ENCODE measurements at places on chromosomes 13 and 19.
A peak's percentile ranks its signal among the peaks of the same experiment; 100 is the strongest.

DNA sequence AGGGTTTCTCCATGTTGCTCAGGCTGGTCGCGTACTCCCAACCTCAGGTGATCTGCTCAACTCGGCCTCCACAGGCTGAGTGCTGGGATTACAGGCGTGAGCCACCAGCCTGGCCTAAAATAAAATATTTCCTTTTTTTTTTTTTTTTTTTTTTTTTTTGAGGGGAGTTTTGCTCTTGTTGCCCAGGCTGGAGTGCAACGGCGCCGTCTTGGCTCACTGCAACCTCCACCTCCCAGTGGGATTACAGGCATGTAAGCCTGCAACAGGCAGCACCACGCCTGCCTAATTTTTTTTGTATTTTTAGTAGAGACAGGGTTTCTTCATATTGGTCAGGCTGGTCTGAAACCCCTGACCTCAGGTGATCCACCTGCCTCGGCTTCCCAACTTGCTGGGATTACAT lies 4.9 kb downstream of the ZNF506 start:
- no peak for DNase-seq

- peak; percentile 40 for DNase-seq
Observed at GRCh38 chr19:4831304-4831978, at the start of gene TICAM1. TICAM1 (minus strand) TSS chr19:4831712; CDS start chr19:4818377, 13,335 bp downstream.

DNA sequence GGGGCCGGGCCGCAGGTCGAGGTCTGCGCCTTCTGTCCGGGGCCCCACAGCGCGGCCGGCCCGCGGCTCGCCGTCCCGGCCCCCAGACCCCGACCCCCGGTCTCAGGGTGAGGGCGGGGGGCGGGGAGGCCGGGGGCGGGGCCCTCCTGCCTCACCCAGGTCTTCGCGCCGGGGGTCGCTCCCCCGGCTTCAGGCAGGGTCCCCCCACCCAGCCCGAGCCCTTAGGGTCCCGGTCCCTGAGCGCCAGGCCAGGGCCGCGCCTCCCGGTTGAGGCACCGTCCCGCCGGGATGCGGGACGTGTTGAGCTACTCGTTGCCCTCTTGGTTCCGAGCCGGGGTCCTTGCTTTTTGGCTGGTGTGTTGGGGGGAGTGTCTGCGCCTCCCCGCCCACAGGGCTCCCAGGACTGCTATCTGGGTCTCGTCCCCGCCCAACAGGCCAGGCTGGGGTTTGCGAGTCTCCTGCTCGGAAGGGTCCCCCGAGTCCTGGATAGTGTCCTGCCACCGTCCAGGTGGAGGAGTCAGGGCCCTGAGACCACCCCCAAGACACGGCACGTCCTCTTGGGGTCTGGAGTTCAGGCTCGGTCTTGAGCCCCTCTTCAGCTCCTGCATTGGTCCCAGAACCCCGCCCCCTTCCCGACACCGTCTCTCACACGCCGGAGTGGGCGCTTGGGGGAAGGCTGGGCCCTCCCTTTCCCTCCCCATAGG lies 452 bp downstream of the PIAS4 start:
- no peak for DNase-seq

DNA sequence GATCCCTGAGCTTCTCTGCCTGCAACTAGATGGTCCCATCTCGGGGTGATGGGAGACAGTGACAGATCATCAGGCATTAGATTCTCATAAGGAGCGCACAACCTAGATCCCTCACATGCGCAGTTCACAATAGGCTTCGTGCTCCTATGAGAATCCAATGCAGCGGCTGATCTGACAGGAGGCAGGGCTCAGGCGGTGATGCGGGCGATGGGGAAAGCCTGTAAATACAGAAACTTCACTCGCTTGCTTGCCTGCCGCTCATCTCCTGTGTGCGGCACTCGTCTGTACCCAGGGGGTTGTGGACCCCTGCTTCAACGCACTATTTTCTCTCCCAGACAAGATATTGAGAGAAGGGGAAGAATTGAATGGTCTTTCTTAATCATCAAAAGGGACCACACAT lies 473.9 kb downstream of the ZNF536 start:
- no peak for DNase-seq

DNA sequence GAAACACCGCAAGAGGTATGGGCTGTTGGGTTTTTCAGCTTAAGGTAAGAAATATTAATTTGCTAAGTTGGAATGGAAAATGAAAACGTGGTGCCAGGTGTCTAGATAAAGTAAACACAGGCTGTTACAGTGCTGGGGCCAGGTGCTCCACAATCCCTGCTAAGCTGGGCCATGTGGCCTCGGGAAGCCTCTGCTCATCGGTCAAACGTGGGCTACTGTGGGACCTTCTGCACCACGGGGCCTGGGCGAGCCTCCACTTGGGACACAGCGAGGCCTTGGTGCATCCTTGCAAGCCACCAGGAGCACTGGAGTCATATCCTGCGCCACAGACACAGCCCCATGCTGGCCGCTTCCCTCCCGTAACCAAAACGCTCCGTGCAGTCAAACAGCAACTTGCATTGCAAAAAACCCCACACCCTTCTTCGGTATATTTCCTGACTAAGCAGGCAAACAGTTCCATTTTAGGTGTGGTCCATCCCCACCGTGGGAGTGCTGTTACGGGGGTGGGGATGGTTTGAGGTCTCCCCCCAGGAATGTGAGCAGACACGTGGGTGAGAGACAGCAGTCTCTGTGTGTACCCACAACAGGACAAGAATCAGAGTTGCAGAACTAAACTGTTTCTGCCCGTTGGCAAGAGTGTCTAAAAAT lies 96.3 kb upstream of the SOX1 start:
- no peak for DNase-seq

DNA sequence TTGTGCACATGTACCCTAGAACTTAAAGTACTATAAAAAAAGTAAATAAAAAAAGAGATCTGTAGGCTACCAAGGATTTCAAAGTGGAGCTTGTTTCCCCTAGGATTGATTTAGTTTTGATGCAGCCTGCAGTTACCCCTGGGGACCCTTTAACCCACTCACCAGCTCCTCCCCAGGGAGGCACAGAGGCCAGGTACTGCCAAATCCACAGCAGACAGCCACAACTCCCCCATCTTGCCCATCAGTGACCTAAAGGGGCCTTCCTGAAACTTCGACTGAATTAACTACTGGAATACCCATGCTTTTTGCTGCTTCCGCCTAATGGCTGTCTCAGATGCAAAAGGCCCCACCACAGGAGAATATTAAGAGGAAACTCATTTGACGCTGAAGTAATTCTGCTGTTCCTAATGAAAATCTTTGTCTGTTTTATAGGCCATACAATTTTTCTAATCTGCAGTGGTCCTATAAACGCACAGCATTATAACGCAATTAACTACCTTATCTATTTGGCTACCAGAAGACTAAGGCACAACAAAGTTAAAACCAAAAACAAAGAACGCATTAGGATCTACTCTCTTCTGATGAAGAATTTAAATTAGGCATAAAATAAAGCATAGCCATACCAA lies 95.0 kb downstream of the FOXO1 start:
- no peak for DNase-seq

- no peak for DNase-seq
Observed at GRCh38 chr19:12260236-12260635, 34.4 kb downstream of the ZNF44 start.

- DNase-seq: no peak
Observed at GRCh38 chr13:108120302-108120701, 95.0 kb downstream of the LIG4 start.

- DNase-seq: no peak
Observed at GRCh38 chr13:41241626-41242025, 21.8 kb downstream of the MTRF1 start.

GRCh38 chr19:55488986-55489710 lies 912 bp downstream of the SSC5D start:
- peak; percentile 30 for DNase-seq

- DNase-seq: peak; percentile 50
Observed at GRCh38 chr13:111460548-111461444, 140.4 kb downstream of the TEX29 start.

GRCh38 chr13:45372189-45373161 lies 31.5 kb upstream of the TPT1 start:
- peak; percentile 23 for DNase-seq

DNA sequence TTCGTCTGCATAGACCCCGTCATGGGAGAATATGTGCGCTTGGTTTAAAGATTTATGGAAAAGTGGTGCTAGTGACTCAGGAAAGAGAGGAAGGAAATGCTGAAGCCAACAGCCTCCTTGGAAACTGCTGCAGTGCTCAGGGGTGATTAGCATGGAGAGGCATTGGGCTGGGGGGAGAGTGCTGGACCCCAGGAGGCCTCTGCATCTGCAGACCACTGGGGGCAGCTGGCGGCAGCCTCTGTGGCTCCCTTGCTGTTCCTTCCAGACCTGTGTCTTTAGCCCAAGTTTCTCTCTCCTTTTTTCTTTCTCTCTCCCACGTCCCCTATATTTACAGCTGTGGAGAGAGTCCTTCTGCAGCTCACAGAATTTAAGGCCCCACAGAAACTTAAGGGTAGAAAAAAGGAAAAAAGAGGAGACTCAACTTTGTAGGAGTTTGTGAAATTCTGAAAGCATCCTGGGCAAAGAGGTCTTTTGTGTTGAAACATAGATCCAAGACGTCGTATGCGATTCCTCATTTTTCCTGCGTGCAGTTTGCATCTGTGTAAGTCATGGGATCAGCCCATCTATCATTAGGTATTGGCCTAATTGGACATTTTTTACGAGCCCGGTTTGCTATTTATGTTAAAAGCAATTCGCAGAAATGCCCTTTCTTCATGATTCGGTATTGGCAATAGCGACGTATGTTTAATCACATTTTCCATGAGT lies 116.2 kb upstream of the ZNF536 start:
- no peak for DNase-seq

- DNase-seq: peak; percentile 84
Observed at GRCh38 chr13:27476943-27477703, 26.8 kb upstream of the MTIF3 start.

GRCh38 chr13:89455741-89456140 lies 1784.6 kb downstream of the SLITRK5 start:
- DNase-seq: peak; percentile 3

- no peak for DNase-seq
Observed at GRCh38 chr19:46066471-46066870, 25.7 kb upstream of the IGFL4 start.

DNA sequence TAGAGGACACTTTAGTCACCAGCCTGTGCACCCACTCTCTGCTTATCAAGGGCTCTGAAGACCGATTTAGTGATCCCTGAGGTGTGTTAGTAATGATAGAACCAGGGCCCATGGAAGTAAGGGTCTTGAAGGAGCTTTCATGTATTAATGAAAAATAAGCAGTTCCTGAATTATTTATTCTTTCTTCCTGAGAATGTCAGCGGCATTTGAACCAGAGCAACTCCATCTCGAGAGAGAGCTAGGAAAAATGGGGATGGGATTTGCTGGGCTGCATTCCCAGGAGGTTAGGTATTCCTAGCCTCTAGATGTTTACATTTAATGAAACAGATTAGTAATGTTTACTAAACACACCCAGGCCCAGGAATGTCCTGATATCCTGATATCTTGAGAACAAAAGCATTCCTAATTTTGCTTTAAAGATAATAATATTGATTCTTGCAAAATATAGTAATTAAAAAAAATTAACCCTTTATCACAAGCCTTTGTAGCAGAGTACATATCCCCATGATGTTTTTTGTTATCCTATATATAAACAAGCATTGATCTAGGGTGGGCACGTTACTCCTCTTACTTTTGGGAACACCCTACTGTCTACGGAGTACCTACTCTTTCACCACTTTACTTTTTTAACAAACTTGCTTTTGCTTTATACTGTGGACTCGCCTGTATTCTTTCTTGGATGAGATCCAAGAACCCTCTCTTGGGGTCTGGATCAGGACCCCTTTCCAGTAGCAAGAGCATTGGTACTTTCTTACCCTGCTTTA lies 63.1 kb downstream of the COG3 start:
- no peak for DNase-seq

- peak; percentile 91 for DNase-seq
Observed at GRCh38 chr13:44300895-44301638, 72.6 kb upstream of the SERP2 start.

- DNase-seq: no peak
Observed at GRCh38 chr19:42269478-42270345, 660 bp downstream of the CIC start.

GRCh38 chr13:41007744-41008128 lies 11.4 kb downstream of the ELF1 start:
- no peak for DNase-seq

GRCh38 chr19:16327501-16327900 lies 2.9 kb downstream of the KLF2 start:
- no peak for DNase-seq

GRCh38 chr13:62767473-62767872 lies 1351.8 kb upstream of the PCDH20 start:
- DNase-seq: no peak

DNA sequence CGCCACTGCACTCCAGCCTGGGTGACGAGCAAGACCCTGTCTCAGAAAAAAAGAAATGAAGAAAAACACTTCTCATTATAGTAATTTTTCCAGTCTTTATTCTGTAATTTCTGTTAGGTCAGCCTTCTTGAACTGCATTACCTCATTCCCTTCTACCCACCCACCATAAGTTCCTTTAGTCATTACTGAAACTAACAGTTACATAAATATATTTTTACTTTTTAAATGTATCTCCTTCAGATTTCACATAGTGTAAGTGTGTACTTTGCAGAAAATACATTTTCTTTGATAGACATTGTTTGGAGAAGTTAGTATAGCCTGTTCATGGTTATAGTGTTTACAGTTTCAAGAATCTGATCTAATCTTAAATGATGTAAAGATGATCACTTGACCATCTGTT lies 31.7 kb upstream of the KCTD4 start:
- no peak for DNase-seq

DNA sequence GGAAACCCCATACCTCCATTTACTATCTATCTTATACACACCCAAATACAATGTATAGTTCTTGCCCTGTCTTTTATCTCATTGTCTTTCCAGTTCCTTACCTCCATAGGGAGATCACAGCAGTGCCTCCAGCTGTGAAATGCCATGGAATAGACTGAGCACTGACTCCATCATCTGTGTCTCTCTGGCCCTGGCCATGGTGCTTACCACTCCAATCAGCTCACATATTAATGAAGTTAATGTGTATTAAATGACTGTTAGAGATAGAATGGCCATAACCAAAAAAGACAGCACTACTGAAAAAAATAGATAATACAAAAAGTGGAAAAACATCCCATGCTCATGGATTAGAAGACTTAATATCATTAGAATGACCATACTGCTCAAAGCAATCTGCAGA lies 240.4 kb upstream of the SOX21 start:
- no peak for DNase-seq

- DNase-seq: peak; percentile 41
Observed at GRCh38 chr13:45209229-45209628, 8.4 kb upstream of the KCTD4 start.

DNA sequence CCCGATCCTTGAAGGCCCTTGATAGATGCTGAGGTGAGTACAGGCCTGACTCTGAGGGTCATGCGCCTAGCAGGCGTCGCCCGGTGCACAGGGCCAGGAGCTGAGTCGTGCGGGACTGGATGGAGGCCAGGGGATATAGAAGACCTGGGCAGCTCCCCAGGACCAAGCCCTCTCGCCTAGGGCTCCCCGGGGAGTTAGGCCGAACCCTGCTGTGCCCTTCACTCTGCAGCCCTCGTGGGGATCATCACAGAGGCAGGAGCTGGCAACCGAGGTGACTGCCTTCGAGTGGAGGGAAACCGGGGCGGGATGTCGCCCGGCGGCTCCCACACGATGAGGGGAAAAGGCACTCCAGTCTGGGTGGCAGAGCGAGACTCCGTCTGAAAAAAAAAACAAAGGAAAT lies 11.7 kb downstream of the CSNK1G2 start:
- peak; percentile 49 for DNase-seq
